ENCODE measurements at places on chromosomes 5 and 9.

DNA sequence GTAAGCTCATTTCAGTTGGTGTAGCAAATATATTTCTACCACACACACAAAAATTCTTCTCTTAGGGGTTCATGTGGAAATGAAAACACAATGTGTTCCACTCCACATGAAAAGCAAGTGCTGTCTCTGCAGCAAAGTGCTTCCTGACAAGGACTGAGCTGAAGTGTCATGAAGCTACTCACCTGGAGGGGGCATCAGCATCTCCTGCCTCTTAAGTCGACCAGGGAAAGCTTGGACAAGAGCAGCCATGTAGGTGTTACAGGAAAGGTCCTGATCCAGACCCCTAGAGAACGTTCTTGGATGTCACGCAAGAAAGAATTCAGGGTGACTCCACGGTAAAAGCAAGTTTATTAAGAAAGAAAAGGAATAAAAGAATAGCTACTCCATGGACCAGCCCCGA, 62.8 kb downstream of the SV2C start:
- DNase-seq = no peak

- DNase-seq = peak; percentile 75
Observed at GRCh38 chr9:96686638-96687335, 31.7 kb upstream of the PRXL2C start.

DNA sequence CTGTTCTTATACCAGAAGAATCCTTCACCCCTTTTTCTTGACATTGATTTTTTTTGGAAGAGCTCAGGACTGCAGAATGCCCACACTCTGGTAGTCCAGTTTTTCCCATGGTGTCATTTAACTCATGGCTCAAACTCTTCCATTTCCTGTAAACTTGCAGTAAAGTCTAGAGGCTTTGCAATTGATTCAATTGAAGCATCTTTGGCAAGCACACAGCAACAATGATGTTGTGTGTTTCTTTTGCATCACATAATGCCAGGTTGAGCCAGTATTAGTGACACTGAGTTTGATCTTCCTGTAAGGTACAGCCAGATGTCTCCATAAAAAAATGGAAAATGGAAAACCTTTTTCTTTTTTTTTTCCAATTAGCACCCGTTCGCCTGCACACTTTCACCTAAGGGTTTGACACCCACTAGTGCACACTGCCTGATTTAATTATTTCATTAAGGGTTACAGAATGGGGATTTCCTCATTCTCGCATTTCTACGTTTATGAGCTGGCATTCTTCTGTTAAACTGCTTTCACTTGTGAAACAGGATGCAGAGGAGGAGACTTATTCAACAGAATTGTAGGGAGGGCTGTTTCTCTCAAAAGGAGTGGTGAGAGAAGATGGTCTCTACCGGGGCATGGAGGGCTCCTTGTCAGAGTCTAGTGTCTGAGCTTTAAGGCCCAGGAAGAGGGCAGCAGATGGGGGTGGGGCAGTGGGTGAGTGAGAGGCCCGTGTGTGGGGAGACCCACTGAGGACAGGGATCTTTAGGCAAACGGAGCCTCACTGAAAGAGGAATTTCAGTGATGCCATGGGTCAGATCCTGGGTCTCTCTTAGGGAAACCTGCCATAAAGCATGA, 2.2 kb upstream of the S1PR3 start:
- DNase-seq = peak; percentile 14

GRCh38 chr9:121559183-121559582, 59.5 kb upstream of the GGTA1 start:
- DNase-seq = no peak

GRCh38 chr5:10579536-10580521, 16.0 kb downstream of the ANKRD33B start:
- DNase-seq = no peak

- DNase-seq = no peak
Observed at GRCh38 chr5:82894716-82895115, 182.5 kb downstream of the TMEM167A start.

DNA sequence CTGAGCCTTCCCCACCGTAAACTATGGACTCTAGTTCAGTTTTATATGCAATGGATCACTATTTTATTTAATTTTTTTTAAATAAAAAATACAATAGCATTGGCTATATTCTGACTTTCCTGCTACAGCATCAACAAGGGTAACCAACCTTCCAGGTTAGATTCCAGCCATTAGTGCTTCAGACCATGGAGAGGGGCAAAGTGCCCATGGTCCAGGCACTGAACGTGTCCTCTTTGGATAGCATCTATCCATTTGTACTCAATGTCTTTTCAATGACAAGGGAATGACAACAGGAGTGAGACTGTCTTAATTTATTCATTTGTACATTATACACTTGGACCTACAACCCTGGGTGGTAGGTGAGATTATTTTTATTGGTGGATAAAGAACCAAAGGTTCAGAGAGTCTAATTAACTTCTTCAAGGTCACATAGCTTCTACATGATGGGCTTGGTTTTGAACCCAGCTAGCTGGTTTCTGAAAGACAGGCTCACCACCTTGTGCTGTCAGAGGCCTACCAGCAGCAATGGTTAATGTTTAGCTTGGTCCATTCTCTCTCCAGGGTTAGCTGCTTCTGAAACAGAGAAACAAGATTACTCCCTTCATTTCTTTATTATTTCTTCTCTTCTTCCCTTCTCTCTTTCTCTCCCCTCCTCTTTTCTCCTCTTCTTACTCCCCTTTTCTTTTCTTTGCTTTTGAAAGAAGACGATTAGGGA, 11.5 kb downstream of the TMEM171 start:
- no peak for DNase-seq

GRCh38 chr9:86549401-86549811, 195.2 kb upstream of the TUT7 start:
- DNase-seq = no peak

GRCh38 chr5:23007236-23007635, 154.1 kb upstream of the CDH12 start:
- no peak for DNase-seq

GRCh38 chr5:51396797-51397196, 13.5 kb downstream of the ISL1 start:
- no peak for DNase-seq

DNA sequence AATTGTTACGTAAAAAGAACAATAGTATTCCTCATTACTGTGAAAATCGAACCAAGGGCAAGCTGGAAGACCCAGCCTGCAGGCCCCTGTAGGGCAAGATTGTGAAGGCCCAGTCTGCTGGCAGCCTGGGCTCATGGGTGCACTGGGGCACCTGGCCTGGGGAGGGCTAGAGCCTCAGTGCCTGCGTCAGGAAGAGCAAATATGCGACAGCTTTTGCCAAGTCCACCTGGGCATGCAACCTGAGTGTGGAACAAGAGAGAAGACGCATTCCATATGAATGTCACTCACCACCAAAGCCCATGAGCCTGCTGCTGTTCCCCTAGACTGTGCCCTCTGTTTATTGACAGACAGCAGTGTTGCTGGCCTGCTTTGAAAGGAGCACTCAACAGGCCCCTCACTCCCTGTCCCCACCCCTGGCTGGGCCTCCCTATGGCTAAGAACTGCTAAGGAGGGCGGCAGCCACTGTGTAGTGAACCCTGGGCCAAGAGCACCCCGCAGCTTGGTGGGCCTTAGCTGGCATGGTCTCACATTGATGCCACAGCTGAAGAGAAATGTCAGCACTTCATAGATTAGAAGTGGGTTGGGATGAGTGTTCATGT, 28.2 kb downstream of the PSD2 start:
- no peak for DNase-seq

DNA sequence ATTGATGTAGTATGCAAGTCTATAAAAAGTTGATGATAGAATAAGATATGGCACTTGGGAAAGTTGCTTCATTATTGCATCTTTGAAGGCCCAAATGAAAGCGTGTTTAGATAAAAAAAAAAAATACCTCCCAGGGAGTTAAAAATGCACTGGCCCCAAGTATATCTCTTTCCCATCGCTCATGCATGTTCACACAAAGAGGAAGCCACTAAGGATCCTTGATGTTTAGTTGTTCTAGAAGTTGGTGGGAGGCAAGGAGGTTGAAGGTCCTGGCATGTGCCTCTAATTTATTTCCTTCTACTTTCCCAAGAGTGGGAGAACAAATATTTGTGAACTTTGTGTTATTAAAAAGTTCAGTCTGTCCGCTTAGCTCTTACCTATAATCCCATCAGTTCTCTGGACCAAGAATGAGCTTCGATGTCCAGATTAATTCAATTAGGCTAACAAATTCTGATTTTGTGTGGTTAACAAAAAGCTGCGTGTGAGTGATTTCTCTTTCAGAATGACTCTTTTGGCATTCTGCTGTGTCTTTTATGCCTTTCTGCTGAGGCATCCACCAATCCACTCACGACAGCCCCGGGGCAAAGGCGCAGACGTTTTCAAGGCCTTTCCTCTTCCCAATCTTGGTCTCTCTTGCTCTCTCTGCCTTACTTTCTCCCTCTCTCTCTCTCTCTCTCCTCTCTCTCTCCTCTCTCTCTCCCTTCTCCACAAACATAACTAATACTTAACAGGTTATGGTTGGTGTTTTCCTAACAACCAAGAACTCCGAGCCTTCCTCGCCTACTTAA, 135.1 kb upstream of the ERCC6L2 start:
- DNase-seq = no peak
